Right renal pelvis (tissue), 4 donors: ENCODE measurements at places on chromosomes 5 and 9. TPM values are rescaled to one million over a fixed set of nuclear protein-coding genes. Genes with fewer than 3 reads are reported as not detected.

DNA sequence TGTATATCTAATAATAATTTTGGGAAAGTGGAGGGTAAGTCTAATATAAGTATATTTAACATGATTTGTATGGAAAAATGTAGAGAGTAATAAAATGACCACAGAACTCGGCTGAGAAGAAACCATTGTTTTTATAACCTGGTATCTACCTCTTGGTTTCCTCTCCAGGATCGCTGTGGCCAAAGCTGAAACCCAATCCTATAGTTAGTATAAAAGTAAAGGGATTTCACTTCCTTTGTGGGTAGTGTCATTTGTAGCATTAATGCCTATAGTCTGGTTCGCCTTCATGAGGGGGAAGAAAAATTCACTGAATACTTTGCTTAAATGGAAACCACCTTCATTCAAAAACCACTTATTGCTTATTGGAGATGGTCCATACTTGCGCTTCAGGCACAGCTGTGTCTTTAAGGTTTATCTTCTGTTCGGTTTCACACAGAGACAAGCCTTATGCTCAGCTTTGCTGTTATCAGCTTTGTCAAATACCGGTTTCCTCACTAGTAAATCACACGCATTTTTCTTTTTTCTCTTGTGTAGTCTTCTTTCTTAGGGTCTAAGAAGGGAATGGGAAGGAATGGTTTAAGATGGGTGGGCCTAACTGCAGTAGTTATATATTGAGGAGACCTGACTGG lies 12.1 kb downstream of the PIK3R1 start:
- no peak for DNase-seq

GFI1B gene
- 0.67 TPM for polyA plus RNA-seq

GRCh38 chr5:88736494-88736893 lies 146.5 kb downstream of the MEF2C start:
- no peak for DNase-seq

LCN15 gene
- not detected for polyA plus RNA-seq

- DNase-seq: no peak
These were observed 272.2 kb downstream of the PRELID2 start for GRCh38 chr5:145562931-145563330.

DNA sequence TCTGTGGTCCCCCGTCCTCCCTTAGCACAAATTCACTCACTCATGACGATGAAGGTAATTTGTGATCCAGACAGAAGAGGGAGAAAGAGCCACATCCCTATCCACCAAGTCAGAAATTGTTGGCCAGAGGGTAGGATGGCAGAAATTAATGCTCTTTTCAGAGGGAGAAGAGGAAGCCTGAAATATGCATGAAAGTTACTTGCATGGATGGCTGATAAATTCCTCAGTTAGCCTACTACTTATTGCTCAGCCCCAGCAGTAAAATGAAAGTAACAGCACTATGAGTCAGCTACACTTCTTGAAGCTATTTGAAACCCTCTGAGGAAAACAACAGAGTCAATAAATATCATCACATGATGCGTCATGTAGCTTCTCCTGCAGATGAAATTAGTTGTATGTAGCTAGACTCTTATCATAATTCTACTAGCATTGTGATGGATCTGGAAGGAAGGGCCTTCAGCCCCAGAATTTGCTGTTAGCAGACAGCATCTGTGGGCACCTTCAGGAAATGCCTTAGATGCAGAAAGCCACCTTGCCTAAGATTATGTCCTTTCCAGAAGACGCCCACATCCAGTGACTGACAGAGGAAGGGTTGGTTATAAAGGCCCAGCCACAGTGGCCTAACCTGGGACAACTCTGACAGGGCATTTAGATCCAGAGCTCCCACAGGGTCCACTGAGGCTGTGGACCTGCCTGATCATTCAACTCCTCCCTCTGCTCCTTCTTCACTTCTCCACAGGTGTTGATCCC lies 81.2 kb upstream of the CCDC112 start:
- no peak for DNase-seq

KLF4 gene
- polyA plus RNA-seq: 11.0 TPM

DRD1 gene
- not detected for polyA plus RNA-seq

SLC25A25 gene
- 13.6 TPM for polyA plus RNA-seq

TRIM36 gene
- 3.4 TPM for polyA plus RNA-seq

PKD2L2 gene
- polyA plus RNA-seq: 0.41 TPM

DNA sequence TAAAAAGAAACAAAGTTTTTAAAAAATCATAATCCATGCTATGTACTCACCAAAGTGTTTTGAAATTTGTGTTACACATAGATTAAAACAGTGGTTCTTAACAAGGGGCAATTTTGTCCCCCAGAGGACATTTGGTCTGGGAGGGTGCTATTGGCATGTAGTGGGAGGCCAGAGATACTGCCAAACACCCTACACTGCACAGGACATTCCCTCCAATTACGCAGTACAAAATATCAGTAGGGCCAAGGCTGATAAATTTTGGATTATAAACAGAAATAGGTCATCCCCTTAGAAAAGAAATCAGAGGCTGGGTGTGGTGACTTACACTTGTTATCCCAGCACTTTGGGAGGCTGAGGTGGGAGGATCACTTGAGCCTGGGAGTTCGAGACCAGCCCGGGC lies 38.9 kb downstream of the ELL2 start:
- DNase-seq: no peak

FGFR4 gene
- 61.5 TPM for polyA plus RNA-seq

PCDHGA12 gene
- 1.8 TPM for polyA plus RNA-seq

DNA sequence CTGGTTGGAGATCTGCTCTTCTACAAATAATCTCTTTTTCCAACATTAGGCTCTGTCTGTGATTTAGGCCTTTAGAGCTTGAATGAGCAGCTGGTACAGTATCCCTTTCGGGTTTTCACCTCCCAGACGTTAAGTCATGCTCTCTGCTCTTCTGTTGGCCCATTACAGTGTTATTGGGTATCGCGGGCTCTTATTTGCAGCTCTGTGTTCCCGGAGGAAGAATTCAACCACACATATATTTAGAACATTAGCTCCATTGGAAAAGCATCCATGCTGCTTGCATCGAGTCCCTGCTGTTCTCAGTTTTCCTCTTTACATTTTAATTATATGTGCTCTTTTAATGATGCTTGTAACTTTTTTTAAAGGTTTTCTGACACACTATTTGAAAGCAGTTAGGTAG lies 278.0 kb upstream of the ADCY2 start:
- DNase-seq: no peak

CCIN gene
- 0.29 TPM for polyA plus RNA-seq

DNA sequence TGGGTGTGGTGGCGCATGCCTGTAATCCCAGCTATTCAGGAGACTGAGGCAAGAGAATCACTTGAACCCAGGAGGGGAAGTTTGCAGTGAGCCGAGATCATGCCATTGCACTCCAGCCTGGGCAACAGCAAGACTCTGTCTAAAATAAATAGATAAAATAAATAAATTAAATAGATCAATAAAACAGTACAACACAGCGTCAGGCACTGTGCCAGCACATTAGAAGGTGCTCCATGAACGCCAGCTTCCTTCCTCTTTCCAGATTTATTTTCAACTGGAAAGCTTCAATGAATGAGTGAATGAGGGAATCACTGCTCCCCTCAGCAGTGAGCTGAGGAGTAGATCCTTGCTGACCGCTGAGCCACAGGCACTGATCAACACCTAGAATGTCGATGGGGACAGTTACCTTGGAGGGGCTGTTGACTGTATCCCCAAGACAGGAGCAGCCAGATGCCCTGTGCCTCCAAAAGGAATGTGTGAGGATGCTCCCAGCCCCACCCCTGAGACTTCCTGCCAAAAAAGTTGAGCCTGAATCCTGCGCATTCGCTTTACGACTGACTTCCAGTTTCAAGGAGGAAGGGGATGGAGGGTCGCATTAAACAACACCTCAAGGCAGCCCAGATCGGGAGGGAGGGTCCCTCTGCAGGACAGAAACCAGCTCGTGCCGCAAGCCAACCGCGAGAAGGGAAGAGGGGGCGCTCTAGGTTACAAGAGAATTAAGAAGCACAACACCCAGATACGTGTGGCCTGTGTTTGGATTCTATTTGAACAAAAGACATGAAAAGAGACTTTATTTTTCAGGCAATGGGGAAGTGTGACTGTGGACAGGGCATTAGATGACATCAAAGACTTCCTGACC lies 54.0 kb upstream of the CNOT6 start:
- no peak for DNase-seq

KCNN2 gene
- polyA plus RNA-seq: 5.2 TPM
